ENCODE measurements at places on chromosomes 6 and 20.
A peak's percentile ranks its signal among the peaks of the same experiment; 100 is the strongest.

GRCh38 chr6:32415521-32416019 lies 8.6 kb upstream of the BTNL2 start:
- peak; percentile 69 for DNase-seq

- DNase-seq, result no peak
Observed at GRCh38 chr6:98764373-98764911, 69.9 kb upstream of the POU3F2 start.

GRCh38 chr6:141510803-141511202 lies 621.9 kb upstream of the GJE1 start:
- DNase-seq, result no peak

DNA sequence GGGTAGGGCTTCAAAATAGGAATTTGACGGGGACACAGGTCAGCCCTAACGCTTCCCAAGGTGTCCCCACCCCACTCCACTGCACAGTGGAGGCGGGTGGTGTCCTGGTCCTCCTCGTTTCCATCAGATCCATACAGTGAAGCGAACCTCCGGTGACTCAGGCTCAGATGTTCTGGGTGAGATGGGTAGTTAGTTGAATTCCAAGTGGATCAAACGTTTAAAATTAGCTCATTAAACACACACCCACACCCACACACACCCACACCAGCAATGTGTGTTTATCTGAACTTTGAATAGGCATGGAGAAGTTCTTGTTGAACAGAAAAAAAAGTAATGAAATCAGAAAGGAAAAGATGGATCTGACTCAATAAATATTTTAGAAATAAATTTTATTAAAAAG lies 58.9 kb downstream of the CDH4 start:
- DNase-seq, result no peak

GRCh38 chr20:62700261-62700930 lies 8.2 kb upstream of the NTSR1 start:
- no peak for DNase-seq

GRCh38 chr6:9334979-9335378 lies 899.6 kb upstream of the SLC35B3 start:
- no peak for DNase-seq

DNA sequence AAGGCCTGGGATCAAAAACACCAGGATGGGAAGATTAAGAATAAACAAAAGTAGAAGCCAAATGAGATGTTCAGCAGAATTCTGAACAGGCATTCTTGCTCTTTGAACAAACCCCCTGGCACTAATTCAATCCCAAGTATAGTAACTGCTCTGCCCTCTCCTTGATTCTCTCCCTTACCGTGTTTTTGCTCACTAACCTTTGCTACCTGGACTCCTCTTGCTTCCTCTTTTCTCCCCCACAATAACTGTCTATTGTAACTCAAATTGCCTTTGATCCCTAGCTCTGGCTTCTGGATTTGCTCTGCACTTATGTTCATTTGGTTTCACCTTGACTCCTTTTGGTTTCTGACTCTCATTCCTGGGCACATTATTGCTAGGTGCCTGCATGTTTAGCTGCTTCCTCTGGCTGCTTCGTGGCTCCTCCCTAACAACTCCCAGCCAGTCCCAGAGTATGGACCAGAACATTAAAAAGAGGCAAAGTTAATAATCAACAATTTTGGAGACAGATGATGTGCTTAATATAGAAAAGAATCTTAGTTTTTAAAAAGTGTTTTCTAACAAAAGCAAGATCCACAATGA lies 65.4 kb upstream of the PHIP start:
- DNase-seq, result no peak

DNA sequence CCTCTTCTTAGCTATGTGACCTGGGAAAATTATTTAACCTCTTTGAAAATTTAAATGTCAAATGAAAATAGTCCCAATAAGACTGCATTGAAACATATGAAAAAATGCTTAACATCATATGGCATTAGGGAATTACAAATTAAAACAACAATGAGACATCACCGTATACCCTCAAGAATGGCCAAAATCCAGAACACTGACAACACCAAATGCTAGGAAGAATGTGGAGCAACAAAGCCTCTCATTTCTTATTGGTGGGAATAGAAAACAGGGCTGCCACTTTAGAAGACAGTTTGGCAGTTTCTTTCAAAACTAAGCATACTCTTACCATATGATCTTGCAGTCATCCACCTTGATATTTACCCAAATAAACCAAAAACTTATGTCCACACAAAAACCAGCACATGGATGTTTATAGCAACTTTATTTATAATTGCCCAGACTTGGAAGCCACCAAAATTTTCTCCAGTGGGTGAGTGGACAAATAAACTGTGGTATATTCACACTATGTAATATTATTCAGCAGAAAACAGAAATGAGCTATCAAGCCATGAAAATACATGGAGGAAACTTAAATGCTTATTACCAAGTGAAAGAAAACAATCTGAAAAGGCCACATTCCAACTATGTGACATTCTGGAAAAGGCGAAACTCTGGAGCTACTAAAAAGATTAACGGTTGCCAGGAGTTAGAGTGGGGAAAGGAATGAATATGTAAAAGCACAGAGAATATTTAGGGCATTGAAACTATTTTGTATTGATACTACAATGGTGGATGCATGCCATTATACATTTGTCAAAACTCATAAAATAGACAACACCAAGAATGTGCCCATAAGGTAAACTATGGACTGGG lies 459.9 kb downstream of the GRIK2 start:
- DNase-seq, result no peak

DNA sequence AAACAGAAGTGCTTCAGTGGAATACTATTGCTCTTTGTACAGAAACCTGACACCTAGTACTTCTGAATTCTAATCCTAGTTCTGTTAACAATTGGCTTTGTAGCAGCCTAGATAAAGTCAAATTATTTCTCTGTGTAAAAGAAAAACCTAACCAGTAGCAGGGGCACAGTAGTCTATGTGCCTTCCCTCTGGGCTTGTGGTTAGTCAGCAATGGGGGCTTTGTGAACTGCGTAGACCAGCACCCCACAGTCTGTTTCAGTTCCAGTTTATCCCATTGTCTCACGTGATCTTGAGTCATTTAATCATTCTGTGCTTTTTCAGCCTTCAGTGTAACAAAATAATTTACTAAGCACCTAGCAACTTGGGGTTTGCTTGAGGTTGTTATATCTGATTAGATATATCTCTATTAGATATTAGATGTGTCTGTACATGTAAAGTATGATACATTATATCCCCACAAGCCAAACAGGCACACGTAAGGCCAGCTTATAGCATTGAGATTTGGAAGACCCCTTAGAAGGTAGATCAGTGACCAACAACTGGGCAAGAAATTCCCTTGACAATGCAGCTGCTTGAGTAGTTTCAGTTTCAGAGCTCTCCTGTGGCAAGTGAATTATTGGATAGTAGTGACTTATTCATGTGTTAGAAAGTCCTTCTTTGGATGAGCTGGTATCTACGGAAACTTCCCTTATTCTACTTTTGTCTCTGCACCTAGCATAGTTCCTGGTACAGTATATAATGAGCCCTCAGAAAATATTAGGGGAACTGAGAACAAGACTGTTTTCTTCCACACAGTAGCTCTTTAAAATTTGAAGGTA lies 27.9 kb upstream of the CCR6 start:
- DNase-seq, result no peak

GRCh38 chr20:4702562-4703280 lies 19.0 kb upstream of the PRND start:
- no peak for DNase-seq

DNA sequence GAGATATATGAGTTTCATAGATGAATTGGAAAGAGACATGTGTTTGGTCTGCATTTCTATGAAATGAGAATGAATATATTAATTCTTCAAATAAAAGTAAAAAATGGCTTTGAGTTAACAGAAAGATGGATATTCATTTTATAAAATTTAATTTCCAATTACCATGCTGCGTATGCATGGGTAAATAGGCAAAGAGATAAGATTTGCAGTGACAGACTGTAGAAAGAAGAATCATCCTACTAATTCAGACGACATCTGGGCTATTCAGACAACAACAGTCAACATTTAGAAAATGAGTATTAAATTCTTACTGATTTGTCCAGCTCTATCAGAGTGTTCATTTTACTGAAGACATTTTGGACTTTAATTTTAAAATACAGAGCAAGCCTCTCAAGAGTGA lies 602.2 kb upstream of the NRSN1 start:
- DNase-seq, result no peak

DNA sequence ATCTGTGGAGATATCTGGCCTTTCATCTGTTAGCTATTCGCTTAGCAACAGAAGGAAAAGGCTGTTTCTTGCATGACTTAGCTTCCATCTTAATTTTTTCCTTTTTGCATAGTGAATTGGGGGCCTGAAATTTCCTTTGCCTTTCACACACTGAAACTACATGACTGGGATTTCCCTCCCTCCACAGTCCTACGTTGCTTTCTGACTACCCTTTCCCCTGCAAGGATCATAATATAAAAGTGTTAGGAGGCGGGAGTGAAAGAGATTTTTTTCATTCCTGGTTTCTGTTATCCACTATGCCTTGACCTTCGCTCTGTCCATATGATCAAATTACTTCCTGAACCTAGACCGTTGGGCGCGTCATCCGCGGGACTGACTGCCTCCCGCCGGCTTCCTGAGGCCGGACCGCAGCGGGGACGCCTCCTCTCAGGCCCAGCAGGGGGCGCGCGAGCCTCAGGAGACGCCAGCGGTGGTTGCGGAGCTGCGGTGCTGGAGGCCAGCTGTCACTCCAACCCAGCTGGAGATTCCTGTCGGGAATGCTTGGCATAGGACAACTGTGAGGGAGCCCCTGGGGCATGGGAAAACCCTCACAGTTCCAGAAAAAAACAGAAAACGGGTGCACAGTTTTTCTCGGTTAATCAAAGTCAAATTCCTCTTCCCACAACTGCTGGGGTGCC lies 55.6 kb downstream of the MEP1A start:
- DNase-seq, result peak; percentile 22

- no peak for DNase-seq
Observed at GRCh38 chr6:25439368-25439767, 160.2 kb downstream of the CARMIL1 start.

GRCh38 chr6:112409311-112409710 lies 62.2 kb downstream of the RFPL4B start:
- DNase-seq, result no peak

- no peak for DNase-seq
Observed at GRCh38 chr6:17965397-17965796, 22.0 kb downstream of the KIF13A start.

GRCh38 chr6:51531623-51532022 lies 555.8 kb downstream of the PKHD1 start:
- no peak for DNase-seq

DNA sequence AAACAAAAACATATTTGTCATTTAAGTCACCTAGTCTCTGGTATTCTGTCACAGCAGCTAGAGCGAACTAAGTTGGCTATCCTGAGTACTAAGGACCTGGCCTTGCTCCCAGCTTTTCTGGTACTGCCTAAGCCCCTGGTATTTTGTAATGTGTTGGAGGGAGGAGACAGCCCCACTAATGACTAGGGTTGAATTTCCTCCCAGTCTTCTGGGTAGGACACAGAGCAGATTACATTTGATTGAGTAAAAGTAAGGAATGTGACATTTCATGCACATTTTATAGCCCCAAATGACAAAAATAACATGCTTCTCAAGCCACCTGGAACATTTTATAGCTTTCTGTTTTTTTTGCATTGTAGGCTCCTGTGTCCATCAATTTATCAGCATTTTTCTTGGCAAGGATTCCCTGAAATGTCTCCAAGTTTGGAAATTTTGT lies 47.9 kb upstream of the DDR1 start:
- DNase-seq, result no peak

DNA sequence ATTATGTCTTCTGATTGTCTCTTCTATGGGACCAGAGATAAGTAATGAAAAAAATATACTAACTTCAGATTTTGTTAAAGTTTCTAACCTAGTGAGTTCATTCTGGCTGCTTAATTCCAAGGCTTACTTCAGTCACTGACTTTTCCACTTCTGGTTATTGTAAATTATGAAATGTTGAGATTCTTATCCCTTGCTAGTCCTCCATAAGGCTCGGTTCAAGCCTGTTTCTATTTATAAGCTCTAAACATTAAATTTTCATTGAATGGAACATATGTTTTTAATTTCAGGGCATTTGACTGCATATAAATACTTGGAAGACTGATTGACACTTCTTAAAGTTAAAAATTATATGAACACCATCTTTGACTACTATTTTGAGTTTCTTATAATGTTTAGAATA lies 23.6 kb upstream of the NKAIN2 start:
- no peak for DNase-seq

Data from effector CD8-positive, alpha-beta T cell (primary cell).